ENCODE measurements at places on chromosomes 3 and 15. TPM values are rescaled to one million over a fixed set of nuclear protein-coding genes. Genes with fewer than 3 reads are reported as not detected.

SSUH2 gene
- under 0.01 TPM for total RNA-seq

COPS2 gene
- 83.6 TPM for total RNA-seq

TERC gene
- total RNA-seq, result 46.9 TPM

SAXO2 gene
- 0.19 TPM for total RNA-seq

ILDR1 gene
- total RNA-seq, result not detected

VWA5B2 gene
- not detected for total RNA-seq

JMJD7 gene
- 2.7 TPM for total RNA-seq

SAMMSON gene
- total RNA-seq, result not detected

SLC28A2 gene
- not detected for total RNA-seq

CLSTN2 gene
- 0.09 TPM for total RNA-seq

BLM gene
- 2.4 TPM for total RNA-seq

CAMP gene
- not detected for total RNA-seq
